ENCODE measurements at places on chromosomes 11 and 22.
A peak's percentile ranks its signal among the peaks of the same experiment; 100 is the strongest.

GRCh38 chr11:92886243-92886905, 83.1 kb upstream of the MTNR1B start:
- DNase-seq = peak; percentile 38

GRCh38 chr11:34135439-34135838, 30.0 kb downstream of the NAT10 start:
- DNase-seq = no peak

DNA sequence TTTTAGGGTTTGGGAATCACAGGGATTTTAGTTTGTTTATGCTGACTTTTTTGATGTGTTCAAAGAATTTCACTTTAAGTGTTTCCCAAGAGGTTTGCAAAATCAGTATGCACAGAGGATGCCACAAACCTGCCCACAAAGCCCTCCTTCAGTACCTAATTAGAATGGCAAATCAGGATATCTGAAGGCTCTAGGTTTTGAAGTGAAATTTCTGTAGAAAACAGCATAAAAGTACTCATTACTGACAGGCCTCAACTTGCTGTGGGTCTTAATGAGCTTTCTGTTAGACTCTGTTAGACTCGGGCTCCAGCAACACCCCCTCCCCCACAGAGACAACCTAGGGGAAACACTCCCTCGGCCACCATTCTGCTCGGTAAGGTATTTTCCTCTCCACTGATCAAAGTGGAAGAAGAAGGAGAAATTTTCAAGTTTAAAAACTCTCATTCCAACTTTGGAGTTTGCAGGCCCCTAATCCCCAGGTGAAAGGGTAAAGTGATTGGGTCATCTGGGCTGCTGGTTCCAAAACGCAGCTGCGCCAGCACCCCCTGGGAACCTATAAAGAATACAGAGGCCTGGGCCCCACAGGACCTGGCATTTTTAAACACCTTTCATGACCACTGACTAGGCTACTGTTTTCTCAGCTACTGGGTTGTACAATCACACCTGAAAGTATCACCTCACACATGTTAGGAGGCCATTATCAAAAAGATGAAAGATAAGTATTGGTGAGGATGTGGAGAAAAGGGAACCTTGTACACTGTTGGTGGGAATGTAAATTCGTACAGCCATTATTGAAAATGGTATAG, 67.5 kb downstream of the PLEKHA7 start:
- no peak for DNase-seq

DNA sequence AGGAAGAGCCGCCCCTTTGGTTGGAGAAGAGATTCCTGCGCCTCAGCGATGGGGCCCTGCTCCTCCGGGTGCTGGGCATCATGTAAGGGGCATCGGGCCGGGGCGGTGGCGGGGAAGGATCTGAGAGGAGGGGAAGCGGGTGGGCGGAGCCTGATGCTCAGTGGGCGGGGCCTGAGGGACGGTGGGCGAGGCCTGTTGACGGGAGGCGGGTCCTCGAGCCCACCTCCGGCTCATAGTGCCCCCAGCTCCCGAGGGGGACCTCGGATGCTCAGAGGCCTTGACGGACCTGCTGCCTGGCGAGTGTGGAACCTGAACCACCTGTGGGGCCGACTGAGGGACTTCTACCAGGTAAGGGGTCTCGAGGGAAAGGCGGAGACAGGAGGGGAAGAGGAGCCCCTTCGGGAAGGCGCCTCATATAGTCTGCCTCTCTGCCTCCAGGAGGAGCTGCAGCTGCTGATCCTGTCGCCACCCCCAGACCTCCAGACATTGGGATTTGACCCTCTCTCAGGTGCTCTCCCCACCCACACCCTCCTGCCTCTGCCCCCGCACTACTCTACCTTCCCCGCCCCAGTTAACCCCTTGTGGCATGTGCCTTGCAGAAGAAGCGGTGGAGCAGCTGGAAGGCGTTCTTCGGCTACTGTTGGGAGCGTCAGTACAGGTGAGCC, 799 bp downstream of the CCDC88B start:
- DNase-seq = no peak

- no peak for DNase-seq
Observed at GRCh38 chr22:19774628-19775027, 14.1 kb downstream of the TBX1 start.

- peak; percentile 72 for DNase-seq
Observed at GRCh38 chr22:36386351-36386899, 1.3 kb downstream of the MYH9 start.

DNA sequence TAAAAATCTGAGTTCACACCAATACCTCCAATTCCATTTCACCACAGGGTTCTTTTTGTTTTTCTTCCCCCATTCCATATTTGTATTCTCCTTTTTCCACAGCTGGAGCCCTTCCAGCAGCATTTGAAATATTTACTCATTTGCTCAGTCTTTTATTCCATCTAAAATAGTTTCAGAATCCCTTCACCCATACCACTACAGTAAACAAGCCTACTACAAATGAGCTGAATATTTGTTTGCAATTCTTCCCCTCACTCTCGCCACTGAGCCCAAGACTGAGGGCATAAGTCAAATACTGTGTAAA, 46.4 kb downstream of the ZNF143 start:
- no peak for DNase-seq

- no peak for DNase-seq
Observed at GRCh38 chr11:11839718-11840117, 2.1 kb upstream of the USP47 start.

DNA sequence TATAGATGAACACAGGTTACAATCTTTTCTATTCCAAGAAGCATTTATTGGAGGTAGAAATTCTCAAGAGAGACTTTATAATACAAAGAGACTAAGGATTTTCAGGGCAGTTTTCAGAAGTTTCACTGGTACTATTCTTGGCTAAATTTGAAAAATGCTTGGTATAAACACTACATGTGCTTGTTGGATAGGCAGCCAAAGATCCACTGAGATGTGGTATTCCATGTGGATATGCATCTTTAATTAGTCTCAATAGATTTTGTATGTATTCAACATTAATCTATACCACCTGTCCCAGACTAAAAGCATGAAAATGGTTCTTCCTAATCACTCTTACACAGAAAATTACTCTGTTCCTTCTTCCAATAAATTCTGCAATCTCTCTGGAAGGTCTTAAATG, 232.6 kb downstream of the CADM1 start:
- DNase-seq = no peak

DNA sequence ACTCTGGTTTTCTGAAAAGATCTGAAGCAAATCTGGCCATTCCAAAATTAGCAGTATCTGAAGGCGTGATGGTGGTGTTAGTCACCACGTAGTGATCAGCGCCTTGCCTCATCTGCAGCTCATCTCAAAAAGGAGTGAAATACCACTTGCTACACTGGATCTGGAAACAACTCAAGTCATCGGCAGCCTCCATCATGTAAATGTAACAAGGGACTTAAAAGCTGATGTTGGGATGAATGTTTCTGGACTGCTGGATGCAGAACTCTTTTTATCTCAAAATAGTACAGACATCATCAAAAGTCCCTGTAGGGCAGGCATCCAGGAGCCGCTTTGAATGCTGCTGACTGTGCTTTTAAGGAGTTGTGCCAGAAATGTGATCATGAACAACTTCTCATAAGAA, 14.1 kb upstream of the APLP2 start:
- DNase-seq = peak; percentile 49

- peak; percentile 8 for DNase-seq
Observed at GRCh38 chr11:90135016-90135415, 553 bp downstream of the NAALAD2 start.

DNA sequence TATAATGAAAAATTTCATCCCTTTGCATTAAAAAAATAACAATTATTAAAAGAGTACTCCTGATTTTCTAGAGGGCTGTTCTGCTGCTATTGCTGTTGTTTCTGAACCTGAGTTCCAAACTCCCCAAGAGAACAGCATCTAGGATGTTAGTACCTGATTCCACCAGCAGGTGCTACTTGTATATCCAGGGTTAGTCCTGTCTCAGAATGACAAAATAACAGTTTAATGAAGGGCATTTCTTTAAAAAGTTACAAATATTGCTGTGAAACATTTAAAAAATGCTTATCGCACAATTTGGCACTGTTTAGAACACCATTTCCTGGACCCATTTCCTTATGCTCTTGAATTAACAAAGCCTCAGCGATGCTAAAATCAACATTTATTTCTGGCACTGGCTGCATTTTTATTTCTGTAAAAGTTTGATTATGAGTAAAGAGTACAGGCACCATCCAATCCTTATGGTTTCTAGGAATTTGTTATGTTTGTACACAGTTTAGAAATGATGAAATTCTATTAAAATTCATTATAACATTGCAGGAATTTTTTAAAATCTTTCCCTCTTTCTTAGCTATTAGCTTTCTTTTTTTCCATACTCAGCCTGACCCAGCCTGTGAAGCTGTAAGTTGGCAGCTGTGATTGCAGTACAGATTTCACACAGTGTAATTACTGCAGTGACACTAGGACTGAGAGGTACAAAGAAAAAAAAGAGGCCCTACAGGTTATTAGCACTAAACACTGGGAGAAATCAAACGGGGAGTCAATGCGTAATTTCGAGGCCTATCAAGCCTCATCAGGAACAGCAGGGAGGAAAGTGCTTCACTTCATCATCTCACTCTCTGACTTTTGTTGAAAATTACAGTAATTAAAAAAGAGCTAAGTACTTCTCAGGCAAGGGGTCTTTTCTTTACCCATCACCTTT, 208.8 kb downstream of the DCDC1 start:
- peak; percentile 24 for DNase-seq

DNA sequence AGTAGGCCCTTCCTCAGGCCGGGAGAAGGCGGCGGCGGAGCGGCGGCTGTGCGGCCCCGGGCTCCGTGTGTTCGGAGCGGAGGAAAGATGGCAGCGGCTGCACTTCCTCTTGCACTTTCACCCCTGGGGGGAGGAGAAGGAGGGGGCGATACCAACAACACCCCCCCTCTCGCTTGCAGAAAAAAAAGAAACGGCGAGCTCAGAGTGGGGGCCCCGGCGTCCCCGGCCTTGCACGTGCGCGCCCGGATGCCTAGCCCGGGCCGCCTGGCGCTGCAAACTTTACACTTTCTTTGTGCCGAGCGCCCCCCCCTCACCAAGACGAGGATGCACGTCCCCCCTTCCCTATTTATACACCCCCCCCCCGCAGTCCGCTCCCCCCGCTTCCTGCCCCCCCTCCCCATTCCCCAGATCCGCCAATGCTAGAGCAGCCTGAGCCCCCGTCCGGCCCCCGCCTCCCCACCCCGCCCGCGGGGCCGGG, at the start of gene PATZ1:
Gene PATZ1, minus strand, starts transcription at position 92 of the 478 bp plus-strand sequence. CDS start 744 bp downstream, outside the sequence.
- peak; percentile 83 for DNase-seq

GRCh38 chr11:123560006-123560405, 94.4 kb downstream of the SCN3B start:
- DNase-seq = peak; percentile 76

GRCh38 chr11:130814440-130815096, 101.7 kb downstream of the SNX19 start:
- no peak for DNase-seq

DNA sequence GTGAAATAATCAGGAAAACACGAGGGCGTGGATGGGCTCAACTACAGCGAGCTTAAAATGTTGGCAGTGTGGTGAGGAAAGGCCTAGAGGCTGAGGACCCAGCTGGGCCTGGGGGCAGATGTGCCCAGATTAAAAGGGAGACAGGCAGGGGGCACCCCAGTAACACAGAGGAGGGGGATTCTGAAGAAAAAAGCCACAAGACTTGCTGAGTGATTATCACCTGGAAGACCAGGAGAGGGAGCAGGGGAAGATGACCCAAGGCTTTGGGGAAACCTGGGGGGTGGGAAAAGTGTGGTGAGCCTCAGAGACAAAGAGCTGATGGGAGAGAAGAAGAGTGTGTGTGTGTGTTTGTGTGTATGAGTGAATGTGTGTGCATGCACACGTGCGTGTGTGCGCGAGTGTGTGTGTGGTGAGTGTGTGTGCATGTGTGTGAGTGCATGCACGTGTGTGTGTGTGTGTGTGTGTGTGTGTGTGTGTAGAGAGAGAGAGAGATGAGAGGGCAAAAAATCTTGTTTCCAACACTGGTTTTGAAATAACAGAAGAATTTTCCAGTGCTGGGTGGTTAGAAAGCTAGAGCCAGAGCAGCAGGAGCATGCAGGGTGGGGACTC, 500.5 kb downstream of the BUD13 start:
- no peak for DNase-seq

GRCh38 chr11:106601684-106602297, 416.5 kb downstream of the GUCY1A2 start:
- no peak for DNase-seq

DNA sequence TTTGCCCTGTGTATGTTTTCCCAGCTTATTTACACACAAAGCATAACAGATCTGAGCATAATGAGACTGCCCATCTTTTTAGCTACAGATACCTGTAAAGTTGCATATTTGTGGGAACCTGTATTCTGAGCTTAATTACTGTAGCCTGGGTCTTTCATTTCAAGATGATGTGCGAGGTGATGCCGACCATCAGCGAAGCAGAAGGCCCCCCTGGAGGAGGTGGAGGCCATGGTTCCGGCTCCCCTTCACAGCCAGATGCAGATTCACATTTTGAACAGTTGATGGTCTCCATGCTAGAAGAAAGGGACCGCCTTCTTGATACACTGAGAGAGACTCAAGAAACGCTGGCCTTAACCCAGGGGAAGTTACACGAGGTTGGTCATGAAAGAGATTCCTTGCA, 1.5 kb downstream of the PPFIA1 start:
- DNase-seq = no peak

DNA sequence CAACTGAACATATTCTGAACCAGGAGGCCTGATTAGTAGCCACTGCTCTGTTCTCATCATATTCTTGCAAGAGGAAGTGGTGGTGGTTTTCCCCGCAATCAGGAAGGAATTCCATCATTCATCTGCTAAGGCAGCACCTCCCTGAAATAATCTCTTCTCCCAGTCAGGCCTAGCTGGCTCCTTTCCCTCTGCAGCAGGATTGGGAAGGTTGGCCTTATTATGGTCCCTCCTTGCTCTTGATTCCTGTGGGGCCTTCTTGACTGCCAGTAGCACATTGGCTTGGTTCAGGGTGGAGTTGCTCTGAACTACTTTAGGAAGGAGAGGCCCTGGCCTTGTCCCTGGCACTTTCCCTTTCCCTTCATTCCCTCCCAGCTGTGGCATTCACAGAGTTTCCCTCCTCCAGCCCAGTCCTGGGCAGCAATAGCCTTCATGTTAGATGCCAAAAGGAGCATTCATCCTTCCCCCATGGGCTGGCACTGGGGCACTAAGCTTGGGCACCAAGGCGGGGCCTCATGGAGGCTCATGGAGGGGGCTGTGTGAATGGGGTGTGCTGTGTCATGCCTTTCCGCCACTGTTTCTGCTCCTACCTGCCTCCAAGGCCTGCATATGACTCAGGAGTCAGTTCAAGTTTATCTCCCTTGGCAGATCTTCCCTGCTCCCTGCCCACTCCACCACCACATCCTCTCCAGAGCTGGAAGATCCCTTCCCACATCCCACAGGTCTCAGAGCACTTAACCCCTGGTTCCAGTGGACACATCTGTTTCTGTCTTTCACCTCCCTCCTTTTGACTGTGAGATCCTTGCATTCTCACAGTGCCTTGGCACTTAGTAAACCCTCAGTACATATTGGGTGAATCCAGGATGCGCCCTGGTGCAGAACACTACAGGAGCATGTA, 27.6 kb upstream of the CD44 start:
- peak; percentile 96 for DNase-seq

GRCh38 chr22:47587361-47587760, 824.9 kb downstream of the TBC1D22A start:
- DNase-seq = no peak

GRCh38 chr11:69167916-69168691, 12.4 kb downstream of the SMIM38 start:
- peak; percentile 12 for DNase-seq
